ENCODE measurements at places on chromosomes 11 and 22.

GRCh38 chr11:69644071-69644961 is 3.4 kb downstream of the CCND1 start:
- DNase-seq: no peak

DNA sequence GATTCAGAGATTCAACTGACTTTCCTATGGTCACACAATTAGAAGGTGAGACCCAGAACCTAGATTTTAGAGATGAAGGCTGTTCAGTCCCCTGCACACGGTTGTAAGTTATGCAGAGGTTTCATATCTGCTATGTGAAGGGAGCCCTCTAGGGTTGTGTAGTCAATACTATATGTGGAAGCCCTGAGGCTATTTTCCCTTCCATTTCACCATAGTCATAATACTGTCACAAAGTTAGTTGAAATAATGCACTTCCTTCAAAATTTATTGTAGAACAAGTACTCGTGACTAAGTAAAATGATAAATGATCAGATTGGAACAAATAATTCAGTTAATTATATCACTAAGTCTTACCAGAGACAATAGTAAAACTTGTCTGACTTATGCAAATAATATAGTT is 48.8 kb downstream of the ENDOD1 start:
- no peak for DNase-seq

GRCh38 chr11:78800756-78801155 is 226.1 kb upstream of the NARS2 start:
- no peak for DNase-seq

DNA sequence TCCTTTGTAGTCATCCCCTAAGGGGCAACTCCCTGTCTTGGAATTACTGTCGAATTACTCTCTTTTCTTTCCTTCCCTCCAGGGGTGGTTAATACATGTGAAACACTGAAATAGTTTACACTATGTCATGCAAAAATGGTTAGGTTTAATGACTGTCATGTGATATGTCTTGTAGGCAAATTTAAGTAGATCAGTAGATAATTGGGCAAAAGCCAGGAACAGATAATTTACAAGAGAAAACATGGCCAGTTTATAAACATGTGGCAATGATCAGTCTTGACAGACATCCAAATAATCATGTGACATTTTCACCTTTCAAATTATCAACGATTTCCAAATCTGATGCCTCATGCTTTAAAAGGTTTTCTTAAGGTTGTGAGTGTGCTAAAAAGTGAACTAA is 3.9 kb downstream of the VWA5A start:
- DNase-seq: no peak

GRCh38 chr22:46081036-46081830 is 69.1 kb upstream of the PPARA start:
- DNase-seq: no peak

GRCh38 chr11:93289782-93290463 is 40.6 kb upstream of the DEUP1 start:
- DNase-seq: no peak

DNA sequence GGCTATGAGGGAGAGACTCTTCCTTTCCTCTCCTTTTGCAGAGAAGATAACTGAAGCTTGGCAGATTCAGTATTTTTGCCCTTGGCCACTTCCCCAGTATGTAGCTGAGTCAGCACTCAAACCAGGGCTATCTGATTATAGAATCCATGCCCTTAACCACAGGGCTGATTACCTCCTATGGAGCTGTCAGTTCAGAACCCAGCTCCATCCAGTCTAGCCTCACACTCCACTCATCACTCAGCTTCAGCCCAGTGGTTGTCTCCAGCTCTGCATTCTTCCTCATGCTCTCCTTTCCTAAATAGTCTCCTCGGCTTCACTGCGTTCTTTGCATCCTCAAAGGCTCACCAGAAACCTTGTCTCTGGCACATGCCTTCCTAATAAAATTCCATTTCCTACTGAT is 151.6 kb upstream of the BLID start:
- no peak for DNase-seq

All from hematopoietic multipotent progenitor cell (in vitro differentiated cells).